ENCODE measurements at places on chromosomes 11 and 22.

GRCh38 chr22:24571266-24571665 is 15.5 kb downstream of the SNRPD3 start:
- no peak for DNase-seq

DNA sequence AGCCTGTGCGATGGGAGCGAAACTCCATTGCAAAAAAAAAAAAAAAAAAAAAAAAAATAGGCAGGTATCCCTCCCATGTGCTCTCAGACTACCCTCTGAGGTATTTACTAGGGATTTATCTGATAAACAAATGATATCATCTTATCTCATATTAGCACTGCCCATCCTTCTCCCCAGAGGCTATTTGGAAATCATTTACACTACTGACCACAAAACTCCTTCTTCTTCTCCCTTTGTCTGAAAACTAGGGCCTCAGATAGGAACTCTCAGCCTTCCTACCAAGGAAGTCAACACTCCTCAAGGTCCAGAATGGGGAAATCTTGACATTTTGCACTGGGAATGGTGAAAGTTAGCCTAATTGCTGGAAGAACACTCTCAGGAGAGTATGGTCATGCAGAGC is 46.4 kb downstream of the LARGE2 start:
- no peak for DNase-seq

DNA sequence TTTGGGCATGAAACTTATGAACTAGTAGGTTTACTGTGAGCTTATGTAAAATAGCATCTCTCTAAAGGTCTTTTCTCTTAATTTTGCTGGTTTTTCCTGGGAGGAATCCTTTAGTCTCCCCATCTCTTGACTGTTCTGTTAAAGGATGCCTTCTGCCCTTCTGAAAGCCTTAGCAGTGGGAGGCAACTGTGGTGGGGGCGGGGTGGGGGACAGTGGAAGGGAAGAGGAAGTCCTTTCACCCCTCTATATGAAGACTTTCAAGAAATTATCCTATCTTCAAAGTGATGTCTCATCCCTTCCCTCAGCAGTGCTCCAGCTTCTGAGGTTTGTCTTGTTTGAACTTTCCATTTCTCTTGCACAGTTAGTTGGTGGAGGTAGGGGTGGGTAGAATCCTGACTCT is 73.1 kb downstream of the ELP4 start:
- DNase-seq = no peak

DNA sequence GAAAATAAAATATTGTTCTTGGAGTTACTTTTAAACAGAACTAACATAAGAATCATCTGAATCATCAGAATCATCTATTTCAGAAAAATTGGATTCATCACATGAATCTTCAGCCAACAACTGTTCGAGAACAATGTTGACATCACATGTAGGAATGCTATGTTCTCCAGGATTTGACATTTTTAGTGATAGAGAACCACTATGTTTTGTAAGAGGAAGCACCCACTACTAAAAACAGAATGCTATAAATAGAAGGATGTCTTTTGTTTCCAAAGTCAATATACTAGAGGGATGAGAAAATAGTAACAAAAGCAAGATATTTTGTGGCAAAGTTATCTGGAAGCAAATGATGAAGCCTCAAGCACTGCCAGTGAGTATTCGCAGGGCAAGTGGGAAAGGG is 263.4 kb upstream of the DDI1 start:
- no peak for DNase-seq

- DNase-seq = no peak
Measured at GRCh38 chr11:125603207-125603606, 10.6 kb downstream of the STT3A start.

GRCh38 chr11:12930850-12931249 is 78.3 kb upstream of the RASSF10 start:
- DNase-seq = no peak

DNA sequence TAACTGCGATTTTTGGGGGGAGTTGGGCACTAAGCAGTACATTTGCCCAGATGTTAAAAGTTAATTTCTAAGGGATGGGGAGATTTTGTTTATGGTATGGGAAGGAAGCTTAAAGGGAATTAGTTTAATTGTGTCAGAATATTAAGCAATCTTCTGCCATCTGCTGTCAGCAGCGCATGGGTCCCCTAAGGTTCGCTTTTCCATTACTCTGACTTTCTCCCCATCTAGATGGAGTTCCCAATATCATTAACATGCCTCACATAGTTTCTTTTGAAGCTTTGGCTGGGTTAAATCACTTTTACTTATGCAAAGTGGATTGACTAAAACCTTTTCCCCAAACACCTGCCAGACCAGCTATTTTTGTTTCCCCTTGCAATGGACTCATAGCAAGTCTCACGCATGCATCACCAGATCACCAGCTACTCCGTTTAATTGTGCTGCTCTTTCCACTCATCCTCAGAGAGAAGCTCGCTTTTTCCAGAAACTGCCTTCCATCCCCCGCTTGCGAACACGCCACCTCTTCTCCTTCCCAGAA is 172.7 kb downstream of the FAT3 start:
- no peak for DNase-seq

GRCh38 chr11:8596504-8597046 is 2.5 kb upstream of the STK33 start:
- no peak for DNase-seq

- no peak for DNase-seq
Measured at GRCh38 chr11:34250732-34251588, 106.8 kb downstream of the ABTB2 start.

GRCh38 chr22:24125941-24126340 is 55.3 kb upstream of the SUSD2 start:
- no peak for DNase-seq
